Foreskin fibroblast (primary cell): ENCODE measurements at places on chromosomes 7 and 10.

DNA sequence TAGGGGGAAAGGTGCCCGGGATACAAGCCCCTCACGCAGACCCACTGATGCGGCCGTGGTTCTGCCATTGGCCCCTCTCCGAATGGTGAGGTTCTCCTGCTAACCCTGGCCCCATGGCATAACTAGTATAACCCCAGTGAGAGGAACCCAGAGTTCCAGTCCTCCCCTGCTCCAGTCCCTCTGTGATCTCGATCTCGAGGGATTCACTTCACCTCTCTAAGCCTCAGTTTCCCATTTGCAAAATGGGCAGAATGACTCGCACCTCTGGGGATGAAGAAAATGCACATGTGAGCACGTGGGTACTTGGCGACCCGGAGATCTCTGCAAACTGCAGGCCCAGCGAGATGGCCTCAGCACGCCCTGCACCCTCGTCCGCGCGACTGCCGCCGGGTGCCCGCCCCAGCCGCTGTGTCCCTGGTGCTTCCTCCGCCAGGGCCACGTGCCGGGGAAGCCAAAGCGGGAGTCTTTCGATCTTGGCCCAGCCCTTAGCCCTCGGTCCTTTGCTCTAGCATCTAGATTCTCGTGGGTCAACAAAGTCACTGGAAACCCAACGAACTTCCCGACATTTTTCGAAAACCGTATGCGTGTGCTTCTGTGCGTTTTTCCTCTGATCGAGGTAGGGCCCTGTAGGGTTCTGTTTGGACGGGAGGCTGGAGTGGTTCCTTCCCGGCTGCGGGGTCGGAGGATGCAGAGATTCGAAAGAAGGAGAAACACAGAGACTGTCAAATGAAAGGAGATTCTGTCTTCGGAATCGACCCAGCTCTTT lies 169.8 kb downstream of the UBE2H start:
- no peak for DNase-seq

DNA sequence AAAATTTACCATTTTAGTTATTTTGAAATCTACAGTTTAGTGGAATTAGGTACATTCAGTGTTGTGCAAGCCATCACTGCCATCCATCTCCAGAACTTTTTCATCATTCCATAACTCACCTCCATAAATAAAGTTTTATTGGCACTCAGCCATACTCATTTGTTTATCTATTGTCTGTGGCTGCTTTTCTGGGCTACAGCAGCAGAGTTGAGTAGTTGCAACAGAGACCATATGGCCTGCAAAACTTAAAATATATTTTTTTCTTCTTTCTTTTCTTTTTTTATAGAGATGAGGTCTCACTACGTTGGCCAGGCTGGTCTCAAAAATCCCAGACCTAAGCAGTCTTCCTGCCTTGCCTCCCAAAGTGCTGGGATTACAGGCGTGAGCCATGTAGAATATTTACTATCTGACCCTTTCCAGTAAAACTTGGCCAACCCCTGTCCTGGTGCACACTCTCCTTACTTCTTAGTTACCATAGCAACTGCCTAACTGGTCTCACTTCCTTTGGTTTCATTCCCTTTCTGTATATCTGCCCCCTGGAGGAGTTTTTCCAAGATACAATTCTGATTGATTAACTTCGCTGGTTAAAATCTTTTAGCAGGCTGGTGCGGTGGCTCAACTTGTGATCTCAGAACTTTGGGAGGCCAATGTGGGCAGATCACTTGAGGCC lies 133.2 kb downstream of the CUX1 start:
- peak; percentile 62 for DNase-seq

DNA sequence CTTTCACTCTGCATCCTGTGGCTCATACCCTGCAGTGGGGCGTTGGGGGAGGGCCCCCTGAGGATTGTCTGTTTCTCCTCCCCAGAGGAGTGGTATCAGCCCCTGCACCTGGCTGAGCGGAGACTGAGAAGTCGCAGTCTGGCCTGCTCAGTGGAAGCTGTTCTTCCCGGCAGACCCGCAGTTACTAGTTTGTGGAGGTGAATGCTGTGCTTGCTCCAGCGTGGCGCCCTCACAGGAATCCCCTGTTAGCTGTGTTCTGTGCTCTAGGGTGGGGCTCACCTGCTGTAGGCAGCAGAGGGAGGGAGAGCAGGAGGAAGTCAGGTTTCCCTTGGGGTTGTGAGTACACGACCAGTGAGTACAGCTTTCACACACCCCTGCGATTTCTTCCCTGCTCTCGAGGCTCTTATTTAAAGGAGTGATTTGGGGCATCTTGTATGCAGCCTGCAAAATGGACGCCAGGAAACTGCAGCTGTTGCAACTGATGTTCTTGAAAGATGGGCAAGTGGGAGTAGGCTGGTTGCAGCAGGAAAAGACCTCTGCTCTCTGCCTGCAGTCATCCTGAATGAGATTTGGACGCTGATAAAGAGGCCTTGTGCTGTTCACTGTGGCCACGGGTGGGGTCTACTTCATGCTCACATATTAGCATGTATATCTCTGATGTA lies 66.4 kb downstream of the HK1 start:
- no peak for DNase-seq

DNA sequence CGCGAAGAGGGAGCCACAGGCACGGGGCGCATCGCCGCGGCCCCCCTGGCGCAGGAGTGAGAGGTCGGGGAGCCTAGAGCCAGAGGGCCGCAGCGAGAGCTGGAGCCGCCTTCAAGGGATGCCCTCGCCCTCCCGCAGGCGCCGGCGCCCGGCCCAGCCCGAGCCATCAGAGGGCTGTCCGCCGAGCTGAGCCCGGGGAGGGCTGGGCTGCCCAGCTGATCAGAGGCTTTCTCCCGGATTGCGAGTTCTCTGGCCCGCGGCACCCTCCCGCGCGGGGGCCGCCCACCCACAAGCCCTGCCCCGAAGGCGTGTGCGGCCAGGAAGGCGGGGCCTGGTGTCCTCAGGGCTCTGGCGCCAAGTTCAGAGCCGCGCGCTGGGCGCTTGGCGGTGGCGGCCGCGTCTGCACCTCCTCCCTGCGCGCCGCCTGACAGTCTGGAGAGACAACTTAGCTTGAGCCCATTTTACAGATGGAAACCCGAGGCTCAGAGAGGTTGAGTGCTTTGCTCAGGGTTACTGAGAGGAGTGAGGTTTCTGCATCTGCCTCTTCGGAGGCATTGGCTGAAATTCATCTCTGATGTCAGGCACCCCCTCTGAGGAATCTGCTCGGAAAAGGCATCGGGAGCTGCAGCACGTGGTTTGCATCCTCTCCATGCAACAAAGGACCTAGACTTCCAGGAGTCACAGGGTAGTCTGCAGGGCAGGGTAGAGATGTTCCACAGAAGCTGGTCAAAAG lies 3.8 kb upstream of the ANTXRL start:
- peak; percentile 58 for DNase-seq

DNA sequence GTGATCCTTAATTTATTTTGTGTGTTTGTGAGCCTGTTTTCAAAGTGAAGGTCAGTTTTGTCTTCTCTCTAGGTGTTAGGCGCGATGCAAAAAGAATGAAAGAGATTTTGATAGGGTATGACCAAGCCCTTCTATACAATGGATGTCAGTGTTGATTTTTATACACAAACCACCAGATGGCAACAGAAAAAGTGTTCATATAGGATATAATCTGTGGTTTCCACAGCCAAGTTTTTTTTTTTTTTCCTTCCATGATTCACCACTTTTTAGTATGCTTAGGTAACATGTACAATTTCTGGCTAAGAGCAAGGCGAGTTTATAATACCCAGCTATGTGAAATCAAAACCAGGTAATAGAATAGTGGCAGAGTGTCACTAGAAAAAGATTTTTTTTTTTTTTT lies 8.1 kb downstream of the SDK1 start:
- DNase-seq: peak; percentile 36

DNA sequence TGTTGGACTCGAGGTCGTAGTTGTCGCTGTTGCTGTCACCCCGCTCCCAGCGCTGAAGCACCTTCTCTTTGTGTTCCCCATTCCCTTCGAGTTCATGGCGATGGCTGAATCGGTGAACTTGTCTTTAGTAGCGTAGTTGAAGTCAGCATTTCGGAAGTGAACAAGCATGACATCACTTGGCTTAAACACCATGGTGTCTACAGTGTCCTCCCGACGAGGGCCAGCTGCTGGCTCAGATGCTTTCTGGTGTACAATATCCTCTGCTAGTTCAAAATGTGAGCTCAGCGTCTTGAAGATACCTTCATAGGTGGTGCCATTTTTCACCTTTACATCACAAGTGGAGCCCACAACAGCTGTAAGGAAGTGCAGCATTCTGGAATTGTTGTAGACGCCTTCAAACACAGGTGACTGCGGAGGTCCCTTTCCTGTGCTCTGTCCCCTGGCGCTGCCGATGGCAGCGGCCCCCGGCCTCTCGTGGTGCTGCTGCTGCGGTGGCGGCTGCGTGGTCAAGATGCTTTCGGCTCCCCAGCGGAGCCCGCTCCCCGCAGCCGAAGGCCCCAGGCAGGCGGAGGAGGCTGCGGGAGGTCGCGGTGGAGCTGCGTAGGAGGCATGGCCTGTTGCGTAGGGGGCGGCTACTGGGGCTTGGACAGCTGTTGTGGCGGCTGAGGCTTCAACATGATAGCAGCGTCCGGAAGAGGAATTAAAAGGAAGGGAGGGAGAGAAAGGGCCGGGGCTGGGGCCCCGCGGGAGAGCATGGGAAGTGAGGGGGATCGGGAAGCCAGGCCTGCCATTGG lies 59.3 kb downstream of the ANKMY2 start:
- DNase-seq: no peak

GRCh38 chr7:159167139-159167538 lies 22.5 kb upstream of the VIPR2 start:
- no peak for DNase-seq

DNA sequence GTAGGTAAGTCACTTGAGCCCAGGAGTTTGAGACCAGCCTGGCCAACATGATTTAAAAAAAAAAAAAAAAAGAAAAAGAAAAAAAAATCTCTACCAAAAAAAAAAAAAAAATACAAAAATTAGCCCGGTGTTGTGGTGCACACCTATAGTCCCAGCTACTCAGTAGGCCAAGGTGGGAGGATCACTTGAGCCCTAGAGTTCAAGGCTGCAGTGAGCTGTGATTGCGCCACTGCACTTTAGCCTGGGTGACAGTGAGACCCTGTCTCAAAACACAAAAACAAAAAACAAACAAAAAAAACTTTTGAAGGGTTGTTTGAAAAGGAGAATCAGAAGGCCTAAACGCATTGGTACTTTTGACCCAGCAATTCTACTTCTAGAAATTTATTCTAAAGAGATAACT lies 13.7 kb downstream of the TLL2 start:
- DNase-seq: no peak

DNA sequence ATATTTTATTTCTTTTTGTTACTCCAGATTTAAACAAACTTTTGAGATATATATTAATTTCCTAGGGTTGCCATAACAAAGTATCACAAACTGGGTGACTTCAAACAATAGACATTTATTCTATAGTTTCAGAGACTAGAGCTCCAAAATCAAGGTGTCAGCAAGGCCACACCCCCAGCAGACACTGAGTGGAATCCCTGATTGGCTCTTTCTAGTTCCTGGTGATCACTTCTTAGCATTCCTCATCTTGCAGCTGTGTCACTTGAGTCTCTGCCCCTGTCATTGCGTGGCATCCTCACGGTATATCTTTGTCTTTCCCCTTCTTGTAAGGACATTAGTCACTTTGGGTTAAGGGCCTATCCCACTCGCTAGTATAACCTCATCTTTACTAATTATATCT lies 7.6 kb upstream of the SLC26A3 start:
- no peak for DNase-seq

GRCh38 chr10:20990604-20991003 lies 93.5 kb upstream of the NEBL start:
- DNase-seq: peak; percentile 77

DNA sequence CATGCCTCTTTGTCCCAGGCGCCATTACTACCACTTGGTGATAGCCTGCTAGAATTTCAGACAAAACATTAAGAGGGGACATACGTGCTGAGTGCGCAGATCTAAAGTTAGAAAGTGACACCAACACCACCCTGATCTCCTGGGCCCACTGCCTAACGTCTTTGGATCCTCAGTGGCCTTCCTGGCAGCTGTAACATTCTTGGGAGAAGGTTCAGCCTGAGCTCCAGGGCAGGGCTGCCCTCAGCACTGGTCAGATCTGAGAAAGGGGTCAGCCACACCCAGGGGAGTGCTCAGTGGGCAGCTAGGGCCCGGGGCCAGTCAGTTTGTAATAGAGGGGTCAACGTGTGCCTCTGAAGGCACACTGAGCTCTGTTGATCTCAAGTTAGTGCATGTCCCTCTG lies 48.4 kb downstream of the ZCCHC24 start:
- DNase-seq: no peak

DNA sequence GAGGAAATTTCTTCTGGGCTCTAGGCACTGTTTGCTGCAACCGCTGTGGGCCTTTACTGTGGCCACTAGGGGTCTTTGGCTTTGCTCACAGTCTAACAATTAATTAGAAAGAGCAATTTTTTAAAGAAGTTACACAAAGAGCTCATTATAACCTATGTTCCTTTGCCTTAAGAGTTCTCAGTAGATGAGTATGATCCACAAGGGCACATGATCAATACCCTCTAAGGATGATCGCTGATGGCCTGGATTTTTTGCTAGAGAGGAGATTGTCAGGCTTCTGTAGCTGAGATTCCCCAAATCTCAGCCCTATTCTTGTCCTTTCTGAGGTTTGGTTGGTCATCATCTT lies 80.8 kb upstream of the RHOBTB1 start:
- no peak for DNase-seq

- no peak for DNase-seq
These were observed 12.9 kb downstream of the TECTB start for GRCh38 chr10:112295853-112296830.

- DNase-seq: no peak
These were observed 575 bp downstream of the PLPP4 start for GRCh38 chr10:120457431-120458172.

DNA sequence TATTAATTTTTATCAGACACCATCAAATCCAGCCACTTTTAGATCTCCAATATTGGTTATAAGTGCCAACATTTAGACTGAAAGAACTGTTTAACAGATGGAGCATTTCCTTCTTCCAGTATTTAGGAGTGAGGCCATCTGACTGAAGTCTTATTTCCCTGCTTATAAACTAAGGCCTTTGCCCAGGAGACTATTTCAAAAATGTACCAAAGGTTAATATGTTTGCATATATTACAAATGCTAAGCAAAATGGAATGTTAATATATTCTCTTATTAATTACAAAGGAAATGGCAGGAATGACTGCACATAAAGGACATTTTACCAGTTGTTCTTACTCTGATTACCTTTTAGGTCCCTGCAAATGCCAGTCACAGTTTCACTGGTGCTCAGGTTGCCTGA lies 238.9 kb upstream of the PLXNA4 start:
- DNase-seq: peak; percentile 8

DNA sequence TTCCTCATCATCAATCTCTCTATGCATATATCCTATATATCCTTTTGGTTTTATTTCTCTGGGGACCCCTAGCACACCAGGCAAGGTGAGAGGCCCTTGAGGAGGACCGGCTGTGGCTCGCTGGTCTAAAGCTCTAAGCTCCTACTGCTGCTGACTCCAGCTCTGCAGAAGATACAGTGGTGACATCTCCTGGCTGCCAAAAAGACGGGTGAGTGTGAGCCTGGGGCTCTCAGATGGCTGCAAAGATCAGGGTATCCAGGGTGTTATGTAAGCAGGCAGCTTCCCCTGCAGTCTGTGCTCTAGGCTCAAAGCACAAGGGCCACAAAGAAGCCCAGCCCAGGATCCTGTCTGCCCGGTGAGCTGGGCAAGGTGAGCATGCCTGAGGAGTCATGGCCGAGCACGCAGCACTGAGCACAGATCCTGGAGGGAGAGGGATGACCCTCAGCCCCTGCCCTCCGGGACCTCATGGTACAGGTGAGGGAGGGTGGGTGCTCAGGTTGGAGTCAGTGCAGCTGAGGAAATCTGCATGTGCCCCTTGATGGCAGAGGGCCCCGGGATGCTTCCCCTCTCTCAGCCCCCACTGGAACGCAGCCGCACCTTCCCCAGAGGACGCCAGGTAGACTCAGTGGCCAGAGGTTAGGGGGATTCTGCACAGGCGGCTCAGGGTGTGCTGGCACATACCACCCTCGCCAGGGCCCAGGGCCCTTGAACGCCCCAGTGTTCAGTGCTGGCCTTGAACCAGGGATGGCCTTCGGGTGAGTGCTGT lies 95.4 kb upstream of the INSIG1 start:
- no peak for DNase-seq
